ENCODE measurements at places on chromosomes 16 and 17.

DNA sequence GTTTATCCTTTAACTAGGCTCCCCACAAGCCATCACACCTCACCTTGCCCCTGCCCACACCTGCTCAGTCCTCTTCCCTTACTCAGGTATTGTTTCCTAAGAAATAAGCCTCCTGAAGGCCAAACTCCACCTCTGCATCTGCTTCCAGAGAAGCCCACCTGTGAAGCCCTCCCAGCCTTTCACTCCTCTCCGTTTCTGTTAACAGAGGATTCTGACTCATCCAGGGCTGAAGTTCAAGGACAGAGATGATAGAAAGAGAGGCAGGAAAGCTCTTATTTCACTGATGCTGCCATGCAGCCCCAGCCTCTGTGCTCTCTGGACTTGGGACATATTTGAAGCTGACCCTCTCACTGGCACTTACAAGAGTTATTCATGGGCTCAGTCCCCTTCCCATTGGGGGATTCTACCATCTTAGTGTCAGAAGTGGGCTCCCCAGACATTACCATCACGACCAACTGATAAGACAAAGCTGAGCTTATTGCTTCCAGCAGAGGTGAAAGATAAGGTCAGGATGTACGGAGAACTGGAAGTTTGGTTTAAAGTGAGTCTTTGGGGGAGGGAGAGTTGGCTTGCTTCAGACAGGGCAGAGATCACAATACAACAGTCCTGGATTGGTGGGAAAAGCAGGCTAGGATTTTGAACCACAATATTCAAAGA lies 35.3 kb upstream of the XYLT2 start:
- no peak for DNase-seq

DNA sequence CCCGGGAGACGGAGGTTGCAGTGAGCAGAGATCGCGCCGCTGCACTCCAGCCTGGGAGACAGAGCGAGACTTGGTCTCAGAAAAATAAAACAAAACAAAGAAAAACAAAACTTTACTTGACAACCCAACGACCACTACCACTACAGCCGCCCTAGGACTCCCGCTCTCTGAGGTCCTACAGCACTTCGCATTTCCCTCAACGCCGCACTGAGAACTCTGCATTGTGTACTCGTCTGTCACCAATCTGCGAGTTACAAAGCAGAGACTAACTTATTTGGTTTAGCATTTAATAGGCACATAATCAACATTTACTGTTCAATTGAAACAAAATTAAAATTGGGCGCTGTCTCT lies 479 bp upstream of the ZNF207 start:
- no peak for DNase-seq

DNA sequence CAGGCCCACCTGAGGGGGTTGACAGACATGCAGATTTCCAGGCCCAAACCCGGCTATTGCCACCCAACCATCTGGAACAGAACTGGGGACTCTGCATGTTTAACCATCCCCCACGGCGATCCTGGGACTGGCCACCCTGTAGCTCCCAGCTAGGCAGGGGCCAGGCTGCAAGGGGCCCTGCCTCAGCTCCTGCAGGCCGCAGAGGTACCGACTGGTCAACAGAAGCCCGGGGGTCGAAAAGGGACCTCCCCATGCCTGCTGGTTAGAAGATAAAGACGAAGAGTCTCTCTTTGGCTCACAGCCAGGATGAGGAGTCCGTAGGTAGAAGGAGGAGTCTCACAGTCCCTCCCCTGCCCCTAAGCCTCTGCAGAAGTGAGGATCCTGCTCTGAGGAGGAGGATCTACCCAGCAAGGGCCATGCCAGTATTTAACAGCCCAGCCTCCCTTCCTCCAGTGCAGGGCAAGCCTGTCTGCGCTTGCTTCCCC lies 223.4 kb upstream of the TNRC6C start:
- DNase-seq, result no peak

- no peak for DNase-seq
These were observed 14.0 kb upstream of the RBFOX3 start for GRCh38 chr17:79624718-79625478.

- no peak for DNase-seq
These were observed 684 bp upstream of the RSAD1 start for GRCh38 chr17:50477976-50478375.

GRCh38 chr17:10059684-10060211 lies 138.7 kb downstream of the GAS7 start:
- DNase-seq, result no peak

GRCh38 chr17:82274134-82275020 lies 877 bp upstream of the CSNK1D start:
- DNase-seq, result no peak

- DNase-seq, result no peak
These were observed 156.8 kb upstream of the CHMP6 start for GRCh38 chr17:80834893-80835275.

- DNase-seq, result no peak
These were observed 21.1 kb downstream of the KCTD19 start for GRCh38 chr16:67305216-67306071.

DNA sequence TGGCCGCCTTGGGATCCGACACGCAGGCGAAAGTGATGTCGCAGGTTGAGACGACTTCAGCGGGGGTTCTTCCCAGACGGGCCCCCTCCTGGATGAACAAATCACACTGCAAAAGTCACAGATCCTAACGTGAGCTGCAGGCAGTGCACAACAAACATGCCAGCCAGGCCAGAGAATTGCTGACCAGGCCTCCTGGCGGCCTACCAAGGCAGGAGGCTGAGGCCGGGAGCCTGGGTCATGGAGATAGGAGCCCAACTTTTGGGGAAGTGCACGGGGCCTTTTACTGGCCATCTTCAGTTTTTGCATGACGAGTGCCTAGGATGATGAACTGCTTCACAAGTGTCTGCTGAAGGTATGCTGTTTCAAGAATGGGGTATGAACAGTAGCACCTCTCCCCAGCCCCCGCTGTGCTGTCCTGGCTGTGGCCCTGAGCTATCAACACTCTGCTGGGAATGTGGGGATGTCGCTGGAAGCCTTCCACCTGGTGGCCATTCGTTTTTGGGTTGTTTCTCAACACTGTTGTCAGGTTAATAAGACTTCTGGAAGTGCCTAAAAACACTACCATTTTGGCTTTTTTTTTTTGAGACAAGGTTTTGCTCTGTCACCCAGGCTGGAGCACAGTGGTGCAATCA lies 12.2 kb upstream of the ROGDI start:
- no peak for DNase-seq

DNA sequence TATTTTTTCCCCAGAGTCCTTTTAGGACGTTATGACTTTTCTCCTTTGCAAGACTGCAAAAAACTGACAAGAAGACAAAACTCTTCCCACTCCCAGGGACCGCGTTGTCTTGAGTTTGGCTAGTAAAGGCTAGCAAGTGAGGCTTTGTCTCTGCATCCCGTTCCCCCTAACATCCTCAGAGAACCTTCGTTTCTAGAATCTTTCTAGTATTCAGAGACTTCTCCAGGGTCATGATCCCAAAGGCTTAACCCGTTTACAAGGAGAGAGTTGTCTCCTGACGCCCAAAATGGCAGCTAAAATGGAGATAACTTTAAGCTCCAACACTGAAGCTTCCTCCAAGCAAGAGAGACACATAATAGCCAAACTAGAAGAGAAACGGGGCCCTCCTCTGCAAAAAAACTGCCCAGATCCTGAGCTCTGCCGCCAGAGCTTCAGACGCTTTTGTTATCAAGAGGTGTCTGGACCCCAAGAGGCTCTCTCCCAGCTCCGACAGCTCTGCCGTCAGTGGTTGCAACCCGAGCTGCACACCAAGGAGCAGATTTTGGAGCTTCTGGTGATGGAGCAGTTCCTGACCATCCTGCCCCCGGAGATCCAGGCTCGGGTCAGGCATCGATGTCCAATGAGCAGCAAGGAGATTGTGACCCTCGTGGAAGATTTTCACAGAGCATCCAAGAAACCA lies 843 bp downstream of the ZNF174 start:
- DNase-seq, result no peak

GRCh38 chr17:71180801-71181385 lies 939.9 kb upstream of the SOX9 start:
- no peak for DNase-seq

GRCh38 chr17:16470265-16470664 lies 21.7 kb downstream of the LRRC75A start:
- no peak for DNase-seq

DNA sequence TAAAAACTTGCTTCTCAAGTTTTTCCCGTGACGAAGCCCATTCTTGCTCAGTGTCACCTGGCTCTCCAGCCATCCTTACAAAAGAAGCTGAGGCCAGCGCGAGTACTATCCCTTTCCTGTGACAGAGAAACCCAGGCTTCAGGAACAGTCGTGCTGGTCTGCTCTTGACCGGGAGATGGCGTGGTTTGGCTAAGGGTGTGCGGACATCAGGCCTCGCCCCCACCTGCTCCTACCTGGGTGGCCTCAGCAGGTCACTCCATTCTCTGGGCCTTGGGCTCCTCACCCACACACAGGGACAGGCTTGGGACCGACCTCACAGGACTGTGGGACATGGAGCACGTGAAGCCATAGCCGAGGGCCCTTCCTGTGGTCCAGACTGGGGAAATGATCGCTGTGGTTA lies 75.2 kb upstream of the CIBAR2 start:
- DNase-seq, result no peak

DNA sequence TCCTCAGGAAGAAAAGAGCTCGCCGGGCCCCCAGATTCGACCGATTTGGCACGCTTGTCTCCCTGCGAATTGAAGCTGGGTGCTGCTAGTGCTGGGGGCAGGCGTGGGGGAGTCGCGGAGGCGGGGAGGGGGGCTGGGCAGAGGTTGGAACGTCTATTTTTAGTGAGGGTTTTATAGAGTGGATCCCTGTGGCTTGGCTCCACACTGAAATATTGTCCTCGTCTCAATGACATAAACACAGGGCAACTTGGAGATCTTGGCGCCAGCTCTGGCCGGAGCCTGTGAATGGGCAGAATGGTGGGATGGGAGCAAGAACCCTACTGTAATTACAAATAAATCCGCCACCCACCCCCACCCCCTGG lies 15.7 kb upstream of the NOG start:
- no peak for DNase-seq

GRCh38 chr17:57091186-57091618 lies 6.2 kb downstream of the AKAP1 start:
- no peak for DNase-seq

Measured in stimulated activated CD8-positive, alpha-beta memory T cell treated with anti-CD3 and anti-CD28 coated beads, Interleukin-15, amount 100 ng/mL, for 4 hours (primary cell).